ENCODE measurements at places on chromosomes 13 and 19.
A peak's percentile ranks its signal among the peaks of the same experiment; 100 is the strongest.

- no peak for DNase-seq
Measured at GRCh38 chr13:93561576-93562225, 335.1 kb downstream of the GPC6 start.

DNA sequence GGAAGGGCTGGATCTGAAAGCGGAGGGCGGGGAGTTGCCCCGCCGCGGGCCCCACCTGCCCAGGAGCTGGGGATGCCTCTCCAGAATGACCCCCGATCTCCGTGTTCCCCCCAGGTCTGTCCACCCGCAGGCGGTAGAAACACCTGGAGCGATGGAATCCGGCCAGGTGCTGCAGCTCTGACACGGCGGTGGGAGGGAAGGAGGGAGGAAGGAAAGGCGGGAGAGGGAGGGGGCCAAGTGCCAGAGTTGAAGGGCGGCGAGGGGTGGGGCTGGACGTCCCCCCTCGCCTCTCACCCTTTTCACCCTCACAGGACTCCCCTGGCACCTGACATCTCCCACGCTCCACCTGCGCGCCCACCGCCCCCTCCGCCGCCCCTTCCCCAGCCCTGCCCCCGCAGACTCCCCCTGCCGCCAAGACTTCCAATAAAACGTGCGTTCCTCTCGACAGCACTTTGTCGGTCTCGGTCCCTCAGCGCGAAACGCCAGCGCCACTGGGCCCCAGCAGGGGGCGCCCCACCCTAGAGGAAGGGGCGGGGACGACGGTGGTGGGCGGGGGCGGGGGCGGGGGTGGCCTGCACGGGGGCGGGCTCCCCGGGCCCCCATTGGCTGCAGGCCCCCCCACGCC is 337 bp upstream of the FXYD7 start:
- DNase-seq = peak; percentile 79

- DNase-seq = no peak
Measured at GRCh38 chr19:19508217-19508616, 7.1 kb downstream of the TSSK6 start.

DNA sequence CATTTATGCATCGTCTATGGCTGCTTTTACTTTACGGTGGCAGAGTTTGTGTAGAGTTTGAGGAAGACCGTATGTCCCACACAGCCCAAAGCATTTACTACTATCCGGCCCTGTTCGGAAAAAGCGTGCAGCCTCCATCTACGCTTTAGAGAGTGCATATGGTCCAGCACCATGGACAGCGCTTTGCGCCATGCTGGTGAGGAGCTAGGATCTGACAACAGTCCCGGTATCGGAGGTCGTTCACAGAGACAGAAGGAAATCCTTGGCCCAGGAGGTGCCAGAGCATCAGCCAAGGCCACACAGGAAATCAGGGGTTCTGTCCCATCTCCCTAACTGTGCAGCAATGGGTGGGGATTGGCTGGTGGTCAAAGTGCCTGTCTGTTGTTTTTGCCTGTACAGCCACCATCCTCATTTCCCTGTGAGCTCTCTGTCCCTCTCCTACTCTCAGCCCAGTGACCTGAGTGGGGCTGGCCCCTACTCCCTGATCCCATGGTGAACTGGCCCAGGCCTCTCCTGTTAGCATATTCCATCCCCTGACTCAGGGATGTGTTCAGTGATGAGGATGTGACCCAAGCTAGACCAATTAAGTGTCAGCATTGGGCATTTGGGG is 16.2 kb upstream of the PRODH2 start:
- DNase-seq = peak; percentile 52

GRCh38 chr19:2308114-2308556 is at the start of gene LINGO3:
Gene LINGO3, minus strand, starts transcription at chr19:2308154. Its CDS starts 16,378 bp downstream, at chr19:2291776.
- no peak for DNase-seq

- no peak for DNase-seq
Measured at GRCh38 chr13:84940798-84941197, 858.4 kb downstream of the SLITRK6 start.

DNA sequence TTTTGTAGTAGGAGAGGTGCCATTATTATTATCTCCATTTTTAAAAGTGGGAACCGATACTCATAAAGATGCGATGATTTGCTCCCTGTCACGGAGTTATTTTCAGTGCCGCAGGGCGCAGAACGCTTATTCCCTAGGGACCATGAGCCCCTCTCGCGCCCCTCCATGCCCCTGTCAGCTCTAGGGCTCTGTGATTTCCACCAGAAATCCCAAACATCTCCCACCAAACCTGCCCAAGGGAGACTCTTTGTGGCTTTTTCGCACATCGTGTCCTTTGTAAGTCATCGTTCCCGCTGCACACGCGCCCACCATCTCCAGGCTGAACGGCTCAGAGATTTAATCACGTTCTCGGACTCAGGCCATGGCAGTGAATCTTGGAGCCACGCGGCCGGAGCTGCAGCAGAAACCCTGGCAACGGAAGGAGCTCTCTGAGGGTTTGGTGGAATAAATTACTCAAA is 105.1 kb downstream of the DNAJC15 start:
- no peak for DNase-seq

GRCh38 chr13:100365680-100366079 is 222.9 kb downstream of the GGACT start:
- no peak for DNase-seq

GRCh38 chr13:36903925-36904595 is 16.0 kb downstream of the SMAD9 start:
- no peak for DNase-seq

DNA sequence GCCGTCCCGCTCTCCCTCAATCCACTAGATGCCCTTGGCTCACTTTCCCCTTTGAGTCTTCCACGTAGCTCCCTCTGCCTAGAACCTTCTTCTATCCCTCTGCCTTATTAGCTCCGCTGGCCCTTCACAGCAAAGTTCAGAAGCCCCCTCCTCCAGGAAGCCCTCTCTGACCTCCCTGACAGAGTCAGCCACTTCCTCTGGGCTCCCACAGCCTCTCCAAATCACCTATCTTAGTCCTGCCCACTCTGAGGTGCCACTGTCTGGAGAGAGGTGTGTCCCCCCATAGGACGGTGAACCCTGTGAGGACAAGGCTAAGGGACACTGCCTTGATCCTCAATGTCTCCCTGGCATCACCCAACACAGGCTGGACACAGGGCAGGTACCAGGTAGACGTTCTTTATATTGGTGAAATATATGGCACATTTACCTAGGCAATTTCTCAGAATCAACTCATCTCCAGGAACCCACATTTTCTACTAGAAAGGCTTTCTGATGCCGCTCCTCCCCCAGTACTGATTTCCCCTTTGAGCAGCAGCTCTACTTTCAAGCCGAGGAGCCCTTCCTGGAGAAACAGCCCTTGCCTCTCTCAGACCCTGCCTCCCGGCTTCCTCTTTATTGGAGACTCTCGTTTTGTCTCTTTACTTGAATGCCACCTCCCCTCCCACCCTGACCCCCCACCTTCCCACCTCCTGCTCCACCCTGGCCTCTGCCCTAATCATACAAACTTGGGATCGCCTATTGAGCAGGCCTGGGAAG is 3.4 kb upstream of the TGFB1 start:
- no peak for DNase-seq

DNA sequence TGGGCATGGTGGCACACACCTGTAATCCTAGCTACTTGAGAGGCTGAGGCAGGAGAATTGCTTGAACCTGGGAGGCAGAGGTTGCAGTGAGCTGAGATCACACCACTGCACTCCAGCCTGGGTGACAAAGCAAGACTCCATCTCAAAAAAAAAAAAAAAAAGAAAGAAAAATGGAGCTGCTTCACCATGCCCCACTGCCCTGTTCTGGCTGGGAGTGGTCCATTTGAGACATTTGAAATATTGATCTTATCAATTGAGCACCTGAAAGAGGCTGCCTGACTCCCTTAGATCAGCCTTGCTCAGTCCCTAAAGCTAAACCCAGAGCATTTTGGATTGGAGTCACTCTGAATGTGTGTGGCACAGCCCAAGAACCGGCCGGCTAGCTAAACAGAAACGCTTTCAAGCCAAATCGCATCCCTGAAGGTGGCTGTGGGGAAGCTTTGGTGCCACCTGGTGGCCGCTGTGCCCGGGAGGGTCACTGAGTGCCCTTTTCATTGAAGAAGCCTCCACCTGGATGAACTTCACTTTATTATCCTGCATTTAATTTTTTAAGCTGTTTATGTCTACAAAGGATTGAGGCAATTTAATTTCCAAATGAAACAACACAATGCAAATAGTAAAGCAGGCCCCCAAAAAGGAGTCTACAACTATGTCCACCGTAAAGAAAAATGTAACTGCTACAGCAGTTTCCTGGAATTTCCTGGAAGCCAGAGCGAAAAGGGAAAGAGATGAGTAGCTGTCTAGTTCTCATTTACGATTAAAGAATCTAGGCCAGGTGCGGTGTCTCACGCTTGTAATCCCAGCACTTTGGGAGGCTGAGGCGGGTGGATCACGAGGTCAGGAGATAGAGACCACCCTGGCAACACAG is 53.1 kb upstream of the SERPINE3 start:
- DNase-seq = peak; percentile 59

GRCh38 chr13:110644892-110645521 is 29.7 kb downstream of the NAXD start:
- peak; percentile 50 for DNase-seq

DNA sequence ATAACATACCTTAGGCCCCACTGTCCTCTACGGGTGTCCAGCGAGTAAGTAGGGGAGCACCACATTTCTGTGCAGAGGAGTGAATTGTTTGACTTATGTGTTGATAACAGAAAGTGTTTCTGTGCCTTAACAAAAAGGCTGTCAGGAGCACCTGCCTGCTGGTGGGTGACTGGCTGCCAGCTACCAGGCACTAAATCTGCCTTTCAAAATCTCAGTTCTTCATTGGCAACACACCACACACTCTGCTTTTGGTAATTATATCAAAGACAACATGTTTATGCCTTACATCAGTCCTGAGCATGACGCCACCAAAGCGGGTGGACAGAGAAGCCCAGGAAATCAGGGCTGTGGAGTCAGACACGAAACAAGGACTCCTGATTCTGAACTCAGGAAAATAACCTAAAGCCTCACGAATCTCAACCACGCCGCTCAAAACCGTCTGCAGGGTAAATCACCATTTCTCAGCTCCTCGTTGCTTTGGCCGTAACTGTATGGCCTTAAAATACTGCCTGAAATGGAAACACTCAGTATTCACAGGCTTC is 105.2 kb upstream of the SOX1 start:
- DNase-seq = no peak

DNA sequence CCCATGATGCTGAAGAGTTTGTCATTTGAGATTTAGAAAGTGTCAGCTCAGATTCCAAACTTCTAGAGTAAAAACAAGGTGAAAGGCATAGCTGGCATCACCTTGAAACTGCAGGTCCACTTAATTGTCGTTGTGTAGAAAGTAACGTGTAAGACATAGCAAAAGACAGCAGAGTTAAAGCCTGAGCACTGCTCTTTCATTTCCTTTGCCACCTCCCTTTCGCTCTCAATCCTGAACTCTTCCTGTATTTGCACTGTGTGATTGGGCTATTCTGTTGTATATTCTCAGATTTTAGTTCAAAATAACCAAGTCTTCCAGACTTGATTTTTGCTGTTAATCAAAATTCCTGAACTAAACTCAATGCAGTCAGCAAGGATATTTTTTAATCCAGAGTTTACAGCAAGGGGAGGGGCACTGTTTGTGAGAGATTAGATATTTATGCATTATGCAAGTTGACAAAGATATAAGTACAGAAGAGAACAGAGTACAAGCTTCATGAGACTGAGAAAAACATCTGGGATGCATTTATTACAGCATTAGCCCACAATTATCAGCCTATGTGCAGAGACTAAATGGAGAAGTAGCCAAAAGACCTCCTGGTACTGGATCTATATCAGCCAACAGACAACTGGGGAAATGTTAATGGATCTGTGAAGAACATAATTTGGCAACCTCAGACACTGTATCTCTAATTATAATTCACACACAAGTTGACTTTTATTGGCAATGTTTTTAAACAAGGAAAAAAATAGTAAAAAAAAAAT is 328.6 kb downstream of the SUCLA2 start:
- DNase-seq = no peak

GRCh38 chr13:21079761-21080592 is 18.6 kb upstream of the LATS2 start:
- DNase-seq = no peak

- DNase-seq = no peak
Measured at GRCh38 chr19:58368561-58369360, 6.2 kb upstream of the ZNF497 start.

GRCh38 chr13:38463048-38463447 is 113.4 kb downstream of the UFM1 start:
- no peak for DNase-seq

GRCh38 chr19:16000024-16000663 is 51.3 kb downstream of the OR10H4 start:
- no peak for DNase-seq

- DNase-seq = no peak
Measured at GRCh38 chr19:33821871-33822270, 25.2 kb downstream of the KCTD15 start.

DNA sequence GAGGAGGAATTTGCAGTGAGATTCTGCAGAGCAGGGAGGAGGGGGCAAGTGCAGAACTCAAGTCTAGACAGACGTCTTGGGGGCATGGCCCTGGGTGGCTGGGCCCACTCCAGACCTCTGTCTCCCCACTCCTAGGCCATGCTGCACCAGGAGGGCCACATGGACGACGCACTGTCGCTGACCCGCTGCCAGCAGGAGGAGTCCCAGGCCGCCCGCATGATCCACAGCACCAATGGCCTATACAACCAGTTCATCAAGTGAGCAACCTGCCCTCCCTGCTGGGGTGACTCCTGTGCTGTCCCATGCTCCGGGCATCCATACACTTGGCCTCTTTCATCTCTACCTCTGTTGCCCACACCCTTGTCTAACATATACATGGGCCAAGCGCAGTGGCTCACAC is 18.1 kb downstream of the RYR1 start:
- DNase-seq = no peak

DNA sequence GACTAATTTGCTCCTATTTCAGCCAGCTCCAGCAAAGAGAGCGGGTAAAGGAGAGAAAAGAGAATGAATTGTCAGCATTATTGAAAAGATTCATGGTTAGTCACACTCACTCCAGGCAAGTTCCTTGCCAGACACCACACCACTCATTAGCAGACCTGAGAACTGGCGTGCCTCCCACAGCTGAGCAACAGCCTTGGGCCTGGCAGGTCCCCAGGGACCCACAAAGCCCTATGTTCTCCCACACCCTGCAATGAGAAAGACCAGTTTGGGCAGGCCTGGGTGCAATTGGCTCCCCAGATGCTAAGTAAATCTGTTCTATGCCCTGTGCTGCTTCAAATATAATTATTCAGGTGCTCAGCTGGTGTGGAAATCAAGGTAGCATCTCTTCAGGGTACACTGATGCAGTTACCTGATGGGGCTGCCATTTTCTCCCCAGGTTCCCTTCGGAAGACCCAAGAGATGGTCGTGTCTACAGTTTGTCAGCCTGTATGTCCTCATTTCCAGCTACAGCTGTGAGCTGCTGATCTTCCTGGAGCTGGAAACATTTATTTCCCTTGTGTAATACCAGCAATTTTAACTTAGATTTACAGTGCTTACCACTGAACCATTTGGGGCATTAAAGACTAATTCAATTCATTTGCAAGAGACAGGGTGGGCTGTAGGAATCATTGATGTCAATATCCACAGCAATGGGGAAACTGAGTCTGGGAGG is 405.0 kb downstream of the COG6 start:
- no peak for DNase-seq

DNA sequence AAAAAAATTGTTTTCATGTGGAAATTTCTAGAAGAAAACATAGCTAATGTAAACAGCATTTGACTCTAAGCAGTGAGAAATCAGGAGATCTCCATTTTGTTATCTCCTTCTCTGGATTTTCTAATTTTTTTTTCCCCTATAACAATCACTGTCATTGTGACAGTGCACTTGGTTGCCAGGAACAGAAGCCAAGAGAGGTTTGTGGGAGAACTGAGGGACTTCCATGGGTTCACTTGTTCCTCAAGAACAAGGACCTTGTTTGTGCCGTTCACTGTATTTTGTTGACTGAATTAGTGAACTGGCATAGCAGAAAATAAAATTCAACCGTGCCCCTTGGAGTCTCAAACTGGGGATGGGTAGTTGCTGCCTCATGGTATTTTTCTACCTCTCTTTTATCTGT is 17.1 kb downstream of the SHISA7 start:
- DNase-seq = no peak

Measured in activated CD4-positive, alpha-beta T cell treated with anti-CD3 and anti-CD28 coated beads, Interleukin-2, amount 50 U/mL, for 1 hour (primary cell).